Stimulated activated CD4-positive, alpha-beta T cell treated with anti-CD3 and anti-CD28 coated beads, Interleukin-1b, Interleukin-23, amount 100 ng/mL, for 4 hours (primary cell): ENCODE measurements at places on chromosomes 1 and 21.

DNA sequence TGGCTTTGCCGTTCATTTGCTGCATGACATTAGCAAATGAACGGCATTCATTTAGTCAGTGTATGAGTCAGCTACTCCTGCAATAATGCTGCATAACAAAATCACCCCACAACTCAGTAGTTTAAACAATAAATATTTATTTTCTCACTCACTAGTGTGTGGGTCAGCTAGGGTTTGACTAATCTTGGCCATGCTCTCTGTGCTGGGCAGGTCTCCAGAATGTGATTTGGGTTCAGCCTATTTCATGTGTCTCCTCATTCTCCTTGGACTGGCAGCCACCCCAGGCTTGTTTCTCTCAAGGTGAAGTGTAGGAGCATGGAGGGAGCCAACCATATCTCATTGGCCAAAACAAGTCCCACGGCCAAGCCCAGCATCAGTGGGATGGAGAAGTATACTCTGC lies 104.3 kb downstream of the LACTBL1 start:
- DNase-seq: no peak

- no peak for DNase-seq
Measured at GRCh38 chr1:41362357-41362721, 1.1 kb downstream of the FOXO6 start.

DNA sequence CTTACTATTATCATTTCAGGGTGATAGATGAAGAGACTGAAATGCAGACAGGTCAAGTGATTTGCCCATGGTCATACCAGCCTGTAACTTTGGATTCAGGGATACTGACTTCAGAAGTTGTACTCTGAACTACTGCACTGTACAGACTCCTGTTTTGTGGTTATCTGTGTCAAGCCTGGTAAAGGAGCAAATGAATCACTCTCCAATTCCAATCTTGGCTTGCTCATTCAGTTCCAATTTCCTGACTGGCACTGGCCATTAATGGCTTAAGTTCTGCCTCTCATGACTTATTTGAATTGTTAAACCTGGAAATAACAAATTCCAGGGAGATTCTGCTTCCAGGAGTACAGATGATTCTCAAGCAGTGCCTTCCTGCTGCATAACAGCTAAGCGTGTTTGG lies 45.4 kb upstream of the PLD5 start:
- no peak for DNase-seq

DNA sequence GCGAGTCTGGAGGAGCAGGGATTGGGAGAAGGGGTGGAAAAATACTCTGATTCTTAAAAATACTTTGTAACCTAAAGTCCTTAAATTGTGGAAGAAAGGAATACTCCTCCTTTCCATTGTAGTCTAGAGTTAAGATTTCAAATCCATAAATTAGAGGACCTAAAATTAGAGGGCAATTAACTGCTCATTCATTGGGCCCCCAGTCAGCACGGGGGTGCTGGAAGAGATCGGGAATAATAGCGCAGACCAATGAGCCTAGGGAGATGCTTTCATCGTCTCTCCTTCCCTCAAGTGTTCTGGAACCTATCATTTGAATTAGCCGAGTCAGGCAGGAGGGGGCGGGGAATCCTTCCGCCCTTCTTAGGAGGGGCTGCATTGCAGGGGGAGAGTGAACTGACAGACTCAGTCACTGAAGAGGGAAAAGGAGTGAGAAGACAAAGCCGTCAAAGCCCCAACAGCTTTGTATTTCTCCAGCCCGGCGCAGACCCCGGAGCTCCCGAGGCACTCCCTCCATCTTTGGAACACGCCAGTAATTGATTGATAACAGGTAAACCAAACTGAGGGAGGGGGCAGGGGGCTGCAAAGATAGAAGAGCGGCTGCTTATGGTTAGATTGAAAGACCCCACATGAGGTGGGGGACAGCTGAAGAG lies at the start of gene MLLT11:
Gene MLLT11, plus strand, starts transcription at position 391 of the 650 bp plus-strand sequence. CDS start 6,828 bp downstream, outside the sequence.
- no peak for DNase-seq

GRCh38 chr1:228083871-228084278 lies 1.4 kb downstream of the ARF1 start:
- no peak for DNase-seq

DNA sequence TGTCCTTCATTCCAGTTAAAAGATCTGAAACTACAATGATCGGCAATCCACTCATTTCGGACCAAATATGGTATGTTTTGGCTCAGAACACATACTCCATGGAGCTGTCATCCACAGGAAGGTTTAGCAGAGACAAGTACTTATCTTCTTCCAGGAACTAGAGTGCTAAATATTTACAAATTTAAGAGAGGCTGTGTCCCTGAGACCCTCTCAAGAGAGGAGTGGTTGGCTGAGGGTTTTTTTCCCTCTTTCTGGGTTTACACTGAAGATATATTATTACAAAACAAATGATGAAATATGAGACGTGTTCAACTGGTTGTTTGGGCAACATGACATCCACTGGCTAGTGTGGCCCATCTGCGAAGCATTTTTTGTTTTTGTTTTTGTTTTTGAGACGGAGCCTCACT lies 25.9 kb upstream of the NID1 start:
- DNase-seq: no peak

DNA sequence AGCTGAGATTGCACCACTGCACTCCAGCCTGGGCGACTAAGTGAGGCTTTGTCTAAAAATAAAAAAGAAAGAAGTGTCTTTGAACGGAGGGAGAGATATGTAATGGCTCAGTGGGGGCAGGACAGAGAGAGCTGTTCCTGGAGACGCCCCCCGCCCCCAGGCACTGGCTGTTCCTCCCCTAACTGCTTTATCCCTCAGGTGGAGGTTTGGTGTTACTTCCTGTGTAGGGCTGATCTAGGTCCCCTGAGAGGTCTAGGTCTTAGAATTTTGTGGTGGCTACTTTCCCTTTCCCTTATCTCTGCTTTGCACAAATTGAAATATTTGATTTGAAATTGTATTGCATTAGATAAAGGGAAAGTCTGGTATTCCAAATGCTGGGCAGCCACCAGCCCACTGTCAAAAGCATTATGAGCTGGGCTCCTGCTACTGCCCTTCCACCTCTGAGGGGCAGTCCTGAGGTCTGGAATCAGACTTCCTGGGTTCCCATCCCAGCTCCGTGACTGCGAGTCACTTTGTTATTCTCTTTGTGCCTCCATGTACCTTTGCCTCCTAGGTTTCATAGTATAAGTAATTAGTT lies 134.8 kb upstream of the KIF26B start:
- no peak for DNase-seq

GRCh38 chr1:182206626-182207239 lies 145.2 kb upstream of the ZNF648 start:
- no peak for DNase-seq

- peak; percentile 34 for DNase-seq
Measured at GRCh38 chr1:209651138-209651587, 1.1 kb downstream of the LAMB3 start.

DNA sequence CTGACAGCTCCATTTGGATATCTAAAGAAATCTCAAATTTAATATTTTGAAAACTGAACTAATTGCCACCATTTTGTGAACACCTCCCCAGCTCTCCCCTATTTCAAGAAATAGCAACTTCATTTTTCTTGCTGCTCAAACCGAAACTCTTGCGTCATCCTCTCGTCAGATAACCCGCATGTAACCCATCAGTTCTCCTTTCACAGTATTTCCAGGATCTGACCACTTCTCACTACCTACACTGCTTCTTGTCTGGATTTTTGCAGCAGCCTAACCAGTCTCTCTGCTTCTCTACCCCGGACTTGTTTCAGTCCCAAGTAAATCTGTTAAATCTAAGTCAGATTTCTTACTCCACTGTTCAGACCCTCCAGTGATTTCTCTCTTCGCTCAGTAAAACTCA lies 75.6 kb downstream of the MTR start:
- DNase-seq: no peak

GRCh38 chr21:31173881-31174555 lies 135.7 kb upstream of the KRTAP19-8 start:
- DNase-seq: peak; percentile 46

DNA sequence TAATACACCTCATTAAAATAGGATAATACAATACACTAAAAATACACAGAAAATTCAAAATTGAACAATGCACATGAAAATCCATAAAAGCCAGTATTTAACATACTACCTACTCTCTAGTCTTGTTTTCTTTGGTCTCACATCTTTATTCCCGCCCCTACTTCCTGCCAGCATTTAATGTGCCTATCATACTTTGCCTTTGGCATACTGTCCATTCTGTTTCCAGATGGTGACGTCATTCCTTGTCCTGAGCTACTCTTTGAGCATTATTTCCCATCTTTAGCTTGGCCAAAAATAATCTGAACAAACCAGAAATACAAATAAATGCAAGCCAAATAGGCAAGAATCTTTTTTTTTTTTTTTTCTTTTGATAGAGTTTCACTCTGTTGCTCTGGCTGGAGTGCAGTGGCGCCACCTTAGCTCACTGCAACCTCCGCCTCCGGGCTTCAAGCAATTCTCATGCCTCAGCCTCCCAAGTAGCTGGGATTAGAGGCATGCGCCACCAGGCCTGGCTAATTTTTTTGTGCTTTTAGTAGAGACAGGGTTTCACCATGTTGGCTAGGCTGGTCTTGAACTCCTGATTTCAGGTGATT lies 4.4 kb downstream of the HFM1 start:
- no peak for DNase-seq

DNA sequence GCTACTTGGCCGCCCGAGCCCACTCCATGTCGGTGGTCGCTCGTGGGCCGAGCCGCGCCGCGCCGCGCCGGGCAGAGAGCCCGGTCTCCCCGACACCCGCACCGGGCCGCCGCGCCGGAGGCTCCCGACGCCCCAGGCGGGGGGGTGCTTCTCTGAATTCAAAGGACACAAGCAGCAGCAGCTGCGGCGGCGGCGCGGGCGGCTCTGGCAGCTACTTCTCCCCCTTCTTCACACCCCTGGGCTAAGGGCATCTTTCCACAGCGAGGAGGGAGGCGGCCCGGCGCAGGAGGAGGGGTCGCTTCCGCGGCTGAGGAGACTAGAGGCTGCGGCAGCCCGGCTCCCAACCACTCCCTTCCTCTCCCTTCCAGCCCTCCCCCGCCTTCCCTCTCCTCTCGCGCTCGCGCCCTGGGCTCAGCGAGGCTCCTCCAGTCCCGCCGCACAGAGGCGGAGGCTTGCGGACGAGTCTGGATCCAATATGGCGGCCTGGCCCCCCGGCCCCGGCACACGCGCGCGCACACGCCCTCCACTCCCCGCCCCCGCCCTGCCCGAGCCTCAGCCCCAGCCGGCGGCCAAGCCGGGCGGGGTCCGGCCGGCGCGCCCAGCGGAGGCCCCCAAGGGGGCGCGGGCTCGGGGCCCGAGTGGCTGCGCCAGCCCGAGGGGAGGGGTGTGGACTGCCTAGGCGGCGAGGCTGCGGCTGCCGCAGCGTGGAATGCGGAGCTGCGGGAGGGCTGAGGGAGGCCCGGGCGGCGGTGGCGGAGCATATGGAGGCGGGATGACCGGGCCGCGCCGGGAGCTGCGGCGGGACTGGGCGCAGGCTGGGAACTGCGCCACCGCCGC lies at the start of gene CDC42BPA:
Gene CDC42BPA, minus strand, starts transcription at position 477 of the 837 bp plus-strand sequence. CDS start 1,310 bp downstream, outside the sequence.
- DNase-seq: peak; percentile 5

DNA sequence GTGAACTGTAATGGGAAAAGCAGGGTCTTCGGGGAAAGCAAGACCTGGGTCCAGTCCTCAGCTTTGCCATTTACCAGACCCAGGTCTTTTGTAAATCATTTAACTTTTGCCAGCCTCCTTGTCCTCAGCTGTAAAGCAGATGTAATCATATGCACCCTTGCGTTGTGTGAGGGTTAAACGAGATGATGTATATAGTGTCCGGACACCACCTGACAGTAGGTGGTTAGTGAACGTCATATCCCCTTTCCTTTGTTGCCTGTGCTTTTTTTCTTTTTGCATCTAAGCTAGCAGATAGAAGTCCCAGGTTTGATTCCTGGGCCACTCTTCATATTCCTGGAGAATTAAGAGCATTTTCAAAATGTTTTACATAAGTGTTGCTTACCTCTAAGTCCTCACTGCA lies 28.5 kb downstream of the IL12RB2 start:
- no peak for DNase-seq

DNA sequence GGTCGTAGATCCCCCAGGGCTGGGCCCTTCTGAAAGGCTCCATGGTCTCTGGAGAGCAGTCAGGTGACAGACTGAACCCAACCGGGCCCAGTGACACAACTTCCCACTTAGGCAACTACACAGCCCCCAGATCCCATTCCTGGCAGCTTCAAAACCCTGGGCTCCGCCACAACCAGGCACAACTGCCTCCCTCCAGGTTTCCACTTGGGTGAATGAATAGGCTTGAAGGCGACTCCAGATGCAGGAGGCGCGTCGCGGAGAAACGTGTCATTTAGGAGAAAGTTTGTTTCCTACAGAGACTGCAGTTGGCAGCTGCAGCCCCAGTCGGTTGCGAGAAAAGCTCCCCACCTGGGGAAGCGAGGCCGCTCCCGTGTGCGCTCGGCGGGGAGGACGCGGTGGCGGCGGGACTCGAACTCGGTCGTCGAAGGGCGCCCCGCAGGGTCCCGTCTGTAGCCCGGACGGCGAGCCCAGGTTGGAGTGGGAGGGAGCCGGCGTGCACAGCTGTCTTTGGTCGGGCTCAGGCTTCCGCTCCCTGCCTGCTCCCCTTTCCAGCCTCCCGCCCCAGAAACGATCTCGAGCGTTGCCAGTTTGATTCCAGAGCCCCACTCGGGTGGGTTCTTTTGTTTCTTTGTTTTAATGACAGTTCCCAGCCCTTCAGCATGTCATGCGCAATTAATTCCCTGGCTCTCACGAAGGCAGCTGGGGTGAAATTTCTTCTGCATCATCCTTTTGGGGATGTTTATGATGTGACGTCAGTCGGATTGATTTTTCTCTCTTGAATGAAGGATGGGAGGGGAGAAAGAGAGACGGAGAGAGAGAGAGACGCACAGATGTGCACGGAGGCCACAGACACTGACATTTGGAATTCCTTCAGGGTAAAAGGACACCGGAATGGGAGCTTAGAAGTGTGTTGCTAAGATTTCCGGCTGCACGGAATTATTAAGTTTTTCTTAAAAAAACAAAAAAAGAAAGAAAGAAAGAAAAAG lies 862 bp upstream of the SGIP1 start:
- peak; percentile 7 for DNase-seq

DNA sequence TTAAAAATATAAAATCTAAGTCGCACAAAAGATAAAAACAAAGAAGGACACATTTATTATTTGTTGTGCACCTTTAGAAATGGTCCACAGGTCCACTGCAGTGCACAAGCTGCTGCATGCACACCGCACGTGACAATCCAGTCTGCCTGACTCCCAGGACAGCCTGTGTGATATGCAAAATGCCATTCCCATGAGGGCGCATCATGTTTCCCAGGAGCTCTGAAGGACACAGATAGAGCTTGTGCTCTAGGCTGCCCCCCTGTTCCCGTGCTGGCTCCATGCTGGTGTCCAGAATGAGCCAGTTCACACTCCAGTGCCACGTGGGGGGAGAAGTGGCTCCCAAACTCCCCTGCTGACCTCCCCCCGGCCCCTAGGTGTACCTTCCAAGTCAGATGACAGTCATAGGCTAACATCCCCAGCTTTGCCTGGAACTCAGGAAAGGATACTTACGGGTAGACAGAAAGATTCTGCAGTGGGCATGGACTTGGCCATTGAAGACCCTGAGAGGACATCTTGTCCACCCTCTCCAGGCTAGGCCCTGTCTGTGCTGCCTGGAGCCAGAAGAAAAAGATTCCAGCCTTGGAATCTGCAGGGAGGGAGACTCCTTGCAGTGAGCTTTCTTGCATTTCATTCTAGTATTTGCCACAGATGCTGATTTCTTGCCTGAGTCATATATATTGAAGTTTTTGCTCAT lies 26.3 kb downstream of the RAB7B start:
- no peak for DNase-seq

GRCh38 chr1:40556121-40556520 lies 24.7 kb downstream of the ZNF684 start:
- DNase-seq: no peak

GRCh38 chr1:108512239-108513043 lies 47.5 kb upstream of the EEIG2 start:
- no peak for DNase-seq

GRCh38 chr1:1927751-1928150 lies 8.7 kb upstream of the TMEM52 start:
- DNase-seq: no peak
